ENCODE measurements at places on chromosomes 5 and 9.

DNA sequence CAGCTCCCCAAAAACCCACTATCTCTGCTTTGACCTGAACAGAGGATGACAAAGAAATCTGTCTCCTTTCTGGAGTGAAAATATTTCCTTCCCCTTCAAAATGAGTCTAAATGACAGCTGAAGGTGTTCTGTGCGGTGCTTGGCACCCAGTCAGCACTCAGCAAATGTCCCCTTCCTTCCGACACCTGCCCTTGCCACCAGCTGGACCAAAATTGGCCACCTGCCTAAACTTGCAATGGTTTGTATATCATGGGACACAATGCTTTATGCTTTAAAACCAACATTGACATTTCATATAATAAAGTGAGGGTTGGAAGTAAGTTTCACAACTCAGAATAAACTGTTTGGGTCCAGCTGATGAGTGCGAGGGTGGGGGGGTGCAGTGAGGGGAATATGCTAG, 7.5 kb upstream of the TTC1 start:
- DNase-seq = no peak

GRCh38 chr5:135237748-135238103, 161.3 kb downstream of the MACROH2A1 start:
- DNase-seq = no peak

DNA sequence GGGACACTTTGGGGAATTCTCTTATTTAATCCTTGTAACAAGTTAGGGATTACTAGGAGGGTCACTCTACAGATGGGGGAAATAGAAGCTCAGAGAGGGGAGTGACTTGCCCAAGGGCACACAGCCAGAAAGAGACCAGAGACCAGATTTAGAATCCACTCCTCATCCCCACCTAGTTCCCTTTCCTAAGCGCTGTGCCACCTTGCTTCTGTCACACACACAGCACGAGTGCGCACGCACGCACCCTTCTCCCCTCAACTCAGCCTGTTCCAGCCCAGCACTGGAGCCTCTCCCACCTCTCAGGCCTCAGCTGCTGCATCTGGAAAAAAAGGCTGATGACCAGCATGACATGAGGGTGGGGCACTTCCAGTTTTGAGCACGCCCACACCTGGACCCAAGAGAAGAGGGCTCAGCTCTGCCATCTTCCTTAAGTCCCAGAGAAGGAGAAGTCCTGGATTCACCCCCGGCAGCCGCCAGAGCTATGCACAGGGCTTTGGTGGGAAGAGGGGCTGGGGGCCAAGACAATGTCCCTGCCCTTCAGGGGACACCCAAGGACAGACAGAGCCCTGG, 18.5 kb downstream of the NR5A1 start:
- DNase-seq = no peak

DNA sequence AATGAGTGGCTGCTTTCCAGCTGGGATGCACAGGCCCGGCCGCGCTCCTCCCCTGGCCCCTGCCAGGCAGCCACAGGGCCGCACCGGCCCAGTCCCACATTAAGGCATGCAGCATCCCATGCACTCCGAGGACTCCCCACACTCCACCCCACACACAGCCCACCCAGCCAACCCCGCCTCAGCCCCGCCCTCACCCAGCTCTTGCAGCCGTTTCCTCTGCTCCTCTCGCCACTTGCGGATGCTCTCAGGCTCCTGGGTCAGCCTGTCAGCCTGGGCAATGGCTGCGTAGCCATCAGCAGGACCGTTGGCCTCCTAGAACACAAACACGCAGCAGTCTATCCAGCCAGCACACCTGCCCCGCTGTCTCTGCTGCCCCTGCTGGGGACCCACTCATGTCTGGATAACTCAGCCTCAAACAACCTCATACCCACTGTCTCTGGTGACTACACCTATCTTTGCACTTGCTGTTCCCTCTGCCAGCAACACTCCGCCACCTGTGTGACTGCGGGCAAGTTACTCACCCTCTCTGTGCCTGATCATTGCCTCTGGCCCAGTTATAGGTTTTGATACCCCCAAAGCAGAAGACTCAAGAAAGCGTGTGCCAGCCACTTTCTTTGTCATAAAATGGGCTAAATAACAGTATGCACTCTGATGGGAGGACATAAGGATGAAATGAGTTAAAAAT, 9.3 kb downstream of the HIGD2A start:
- no peak for DNase-seq
